ENCODE measurements at places on chromosomes 2 and 18.

- no peak for DNase-seq
These were observed 285.1 kb upstream of the SLC14A2 start for GRCh38 chr18:45330170-45330594.

DNA sequence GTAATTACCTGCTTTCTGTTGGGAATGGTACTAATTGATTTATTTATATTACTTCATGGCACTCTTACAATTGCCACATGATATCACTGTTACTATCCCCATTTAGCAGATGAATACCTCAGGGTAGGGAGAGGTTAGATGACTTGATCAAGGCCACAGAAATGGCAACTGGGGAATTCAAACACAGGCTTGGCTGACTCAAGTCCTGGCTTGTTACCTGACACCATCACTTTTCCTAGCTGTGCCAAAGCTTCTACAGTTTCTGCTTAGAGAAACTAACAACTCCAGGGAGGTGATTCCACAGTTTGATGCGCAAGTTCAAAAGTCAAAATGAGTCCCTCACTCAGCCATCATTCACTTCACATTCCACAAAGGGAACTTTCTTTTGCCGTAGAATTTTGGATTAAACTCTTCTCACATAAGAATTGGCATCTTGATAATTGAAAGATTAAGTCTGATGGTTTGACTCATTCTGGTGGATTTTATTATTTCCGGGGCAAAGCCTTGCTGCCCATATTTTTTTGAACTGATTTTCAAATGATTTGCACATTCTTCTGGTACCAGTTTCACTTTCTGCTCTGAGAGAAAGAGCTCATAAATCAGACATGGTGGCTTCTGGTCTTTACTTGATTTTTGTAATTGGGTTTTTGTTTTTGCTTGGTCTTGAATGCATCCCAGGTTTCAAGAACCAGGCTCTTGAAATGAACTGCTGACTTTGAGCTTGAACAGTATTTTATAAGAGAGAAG, 656.8 kb downstream of the BCL11A start:
- no peak for DNase-seq

GRCh38 chr18:49757513-49758262, 55.6 kb downstream of the ACAA2 start:
- DNase-seq: no peak

GRCh38 chr2:84132370-84132769, 326.7 kb downstream of the SUCLG1 start:
- no peak for DNase-seq

- no peak for DNase-seq
These were observed 127.6 kb downstream of the PHLPP1 start for GRCh38 chr18:62842898-62843297.

DNA sequence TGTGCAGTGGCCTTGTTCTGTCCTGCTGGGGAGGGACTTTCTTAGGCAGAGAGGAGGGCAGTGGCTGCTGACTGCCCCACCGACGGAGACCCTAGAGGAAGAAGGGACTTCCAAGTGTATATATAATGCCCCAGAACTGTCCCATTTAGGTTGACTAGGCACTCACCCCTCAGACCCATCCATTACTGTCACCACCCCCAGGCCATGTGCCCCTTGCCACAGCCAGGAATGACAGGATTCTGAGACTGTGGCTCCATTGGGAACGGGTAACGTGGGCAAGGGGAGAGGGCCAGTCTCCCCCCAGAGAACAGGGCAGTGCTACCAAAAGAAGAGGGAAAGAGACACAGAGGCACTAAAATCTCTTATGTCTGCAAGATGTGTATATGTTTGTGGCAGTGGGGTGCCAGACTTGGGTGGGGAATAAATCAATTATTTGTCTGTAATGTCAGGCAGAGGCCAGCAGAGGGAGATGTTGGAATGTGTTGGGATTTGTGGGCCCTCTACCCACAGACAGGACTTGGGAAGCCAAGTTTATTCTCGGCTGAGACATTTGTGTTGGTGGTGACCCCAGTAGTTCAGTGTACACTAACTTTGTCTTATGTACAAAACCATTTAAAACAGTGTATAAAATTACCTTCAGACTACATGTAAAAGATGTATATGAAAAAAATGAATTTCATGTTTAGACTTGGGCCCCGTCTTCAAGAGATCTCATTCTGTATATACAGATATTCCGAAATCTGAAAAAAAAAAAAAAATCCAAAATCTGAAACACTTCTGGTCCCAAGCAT, 24.0 kb upstream of the TMEM37 start:
- no peak for DNase-seq

- no peak for DNase-seq
These were observed 156.6 kb downstream of the DOK6 start for GRCh38 chr18:69557282-69557681.

DNA sequence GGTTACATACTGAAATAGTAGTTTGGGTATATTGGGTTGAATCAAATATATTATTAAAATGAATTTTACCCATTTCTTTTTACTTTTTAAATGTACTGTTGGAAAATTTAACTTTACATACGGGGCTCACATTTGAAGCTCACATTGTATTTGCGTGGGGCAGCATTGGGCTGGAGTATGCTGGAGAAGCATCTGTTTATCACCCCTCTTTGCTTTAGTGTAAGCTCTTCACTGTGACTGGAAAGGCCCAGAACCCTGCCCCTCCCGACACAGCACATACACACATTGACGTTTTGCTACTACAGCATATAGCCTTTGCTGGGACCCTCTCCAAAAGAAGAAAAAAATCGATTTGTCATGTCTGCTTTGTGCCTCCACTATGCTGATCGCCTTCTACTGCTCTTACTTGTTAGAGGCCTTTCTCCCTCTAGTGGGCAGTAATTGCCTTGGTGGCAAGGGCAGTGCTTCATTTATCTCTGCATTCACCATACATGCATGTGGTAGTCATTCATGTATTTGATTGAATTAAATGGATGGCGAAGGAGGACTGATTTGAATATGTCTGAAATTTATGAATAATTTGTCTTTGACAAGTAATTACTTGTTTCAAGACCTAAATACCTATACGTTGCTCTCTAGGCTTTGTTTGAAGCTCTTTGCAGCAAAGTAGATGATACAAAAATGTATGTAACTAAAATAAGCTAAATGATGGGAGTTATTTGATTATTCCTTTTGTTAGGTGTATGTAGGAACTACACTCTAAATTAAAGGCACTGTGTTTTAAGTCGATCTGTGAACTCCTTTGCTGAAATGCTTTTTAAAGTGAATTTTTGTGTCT, 37.4 kb downstream of the VAPA start:
- no peak for DNase-seq

- no peak for DNase-seq
These were observed 1354.6 kb upstream of the NRXN1 start for GRCh38 chr2:52386433-52387030.

- DNase-seq: no peak
These were observed 255.0 kb upstream of the EPAS1 start for GRCh38 chr2:46042207-46042637.

GRCh38 chr18:3547891-3548615, 98.1 kb downstream of the TGIF1 start:
- DNase-seq: no peak

- DNase-seq: no peak
These were observed 103.8 kb downstream of the GREB1L start for GRCh38 chr18:21345840-21346239.

GRCh38 chr2:134148843-134149472, 104.9 kb upstream of the MGAT5 start:
- no peak for DNase-seq

GRCh38 chr2:7165736-7166135, 248.5 kb downstream of the RNF144A start:
- DNase-seq: no peak

GRCh38 chr2:221527776-221528309, 44.3 kb downstream of the EPHA4 start:
- no peak for DNase-seq

DNA sequence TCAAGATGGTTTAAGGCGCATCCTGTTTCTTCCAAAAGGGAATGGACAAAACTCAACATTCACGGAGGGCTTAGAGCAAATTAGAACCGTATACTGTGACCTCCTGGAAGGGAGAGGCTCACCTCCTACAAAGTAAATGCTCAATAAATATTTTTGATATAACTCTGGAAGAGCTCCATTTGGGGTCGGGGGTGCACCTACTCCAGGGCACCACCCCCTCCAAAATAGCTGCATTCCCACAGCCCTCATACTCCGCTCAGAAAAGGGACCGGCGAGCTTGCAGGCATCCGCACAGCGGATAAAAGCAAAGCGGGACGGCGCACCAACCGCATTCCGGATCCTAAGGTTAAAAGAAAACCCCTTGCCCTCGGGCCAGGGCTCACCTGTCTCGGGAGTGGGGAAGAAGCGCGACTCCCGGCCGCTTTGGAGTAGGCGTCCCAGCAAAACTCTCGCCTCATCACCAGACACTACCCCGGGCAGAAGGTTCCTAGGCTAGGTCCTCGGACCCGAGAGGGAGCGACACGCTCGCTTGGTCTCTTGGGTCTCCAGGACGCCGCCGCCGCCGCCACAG, 378 bp downstream of the WDPCP start:
- no peak for DNase-seq

GRCh38 chr18:75070625-75071483, 138.1 kb downstream of the PTGR3 start:
- DNase-seq: peak; percentile 4

DNA sequence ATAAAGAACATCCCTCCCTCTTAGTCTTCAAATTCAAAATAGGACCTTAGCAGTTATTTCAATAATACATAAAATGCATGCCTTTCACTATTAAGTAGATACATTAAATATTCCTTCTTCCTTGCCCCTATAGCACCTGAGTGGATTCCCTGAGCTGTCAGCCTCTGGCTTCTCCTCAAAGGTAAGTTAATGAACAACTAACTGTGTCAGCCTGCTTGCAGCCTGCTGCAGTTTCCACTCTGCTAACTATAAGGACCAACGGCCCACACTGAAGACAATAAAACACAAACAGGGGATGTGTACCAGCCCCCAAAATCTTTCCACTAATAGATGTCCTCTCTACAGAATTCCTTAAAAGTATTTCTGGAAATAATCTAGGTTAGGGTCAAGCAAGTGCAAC, 5.0 kb downstream of the KCTD1 start:
- no peak for DNase-seq

- DNase-seq: no peak
These were observed 56.4 kb upstream of the VRK2 start for GRCh38 chr2:57990118-57990725.

DNA sequence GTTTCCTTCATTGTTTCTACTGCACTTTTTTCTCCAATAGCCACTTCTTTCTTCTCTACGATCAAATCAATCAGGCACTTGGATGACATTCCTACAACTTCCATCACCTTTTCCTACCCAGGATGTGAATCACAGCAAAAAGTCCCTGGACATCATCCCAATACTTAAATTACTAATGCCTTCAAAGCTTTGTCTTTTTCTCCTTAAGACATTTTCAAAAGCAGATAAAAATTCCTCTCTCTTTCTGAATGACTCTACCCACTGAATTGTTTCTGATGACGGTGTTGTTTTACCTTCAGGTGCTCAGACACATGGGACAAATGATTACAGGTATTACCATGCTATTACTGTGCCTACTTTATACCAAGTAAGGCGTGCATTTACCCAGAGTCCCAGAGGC, 500.9 kb downstream of the FBXO15 start:
- DNase-seq: no peak

- peak; percentile 9 for DNase-seq
These were observed 1.8 kb downstream of the MEMO1 start for GRCh38 chr2:32008805-32009515.

- DNase-seq: peak; percentile 37
These were observed 118.7 kb downstream of the EPB41L3 start for GRCh38 chr18:5424903-5425664.

GRCh38 chr2:102141970-102142828, at the start of gene IL1R1:
Gene IL1R1, plus strand, starts transcription at chr2:102142746. Its CDS starts 14,979 bp downstream, at chr2:102157725.
- no peak for DNase-seq

GRCh38 chr2:97707362-97708047, 5.9 kb upstream of the ZAP70 start:
- no peak for DNase-seq

- DNase-seq: no peak
These were observed 55.1 kb upstream of the TTC27 start for GRCh38 chr2:32572737-32573136.

- no peak for DNase-seq
These were observed 45.3 kb downstream of the POLE4 start for GRCh38 chr2:75003773-75004172.

DNA sequence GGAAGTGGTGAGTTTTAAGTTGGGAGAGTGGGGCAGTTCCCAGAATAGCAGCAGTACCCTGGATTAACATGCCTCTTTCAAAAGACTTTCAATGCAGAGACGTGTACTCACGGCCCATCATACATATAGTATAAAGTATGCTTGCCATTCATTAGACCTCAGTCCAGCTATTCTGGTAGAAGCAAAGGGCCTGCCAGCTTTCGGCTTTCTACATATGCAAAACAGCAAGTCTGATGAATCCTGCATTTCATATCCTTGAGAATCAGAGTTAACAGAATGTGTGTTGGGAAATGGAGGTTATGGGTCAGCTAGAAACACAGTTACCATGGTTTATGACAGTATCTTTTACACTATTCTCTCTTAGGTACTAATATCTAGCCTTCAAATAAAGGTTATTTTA, 27.5 kb downstream of the SATB2 start:
- DNase-seq: no peak

GRCh38 chr2:143068094-143068493, 61.1 kb upstream of the ARHGAP15 start:
- DNase-seq: peak; percentile 37

GRCh38 chr2:188410504-188411235, 119.0 kb downstream of the GULP1 start:
- DNase-seq: no peak

- DNase-seq: no peak
These were observed 53.9 kb upstream of the RAB27B start for GRCh38 chr18:54774423-54774822.

- no peak for DNase-seq
These were observed 4.7 kb downstream of the MAPRE3 start for GRCh38 chr2:26975102-26975501.

GRCh38 chr18:12038082-12038638, 55.5 kb upstream of the ANKRD62 start:
- DNase-seq: no peak

DNA sequence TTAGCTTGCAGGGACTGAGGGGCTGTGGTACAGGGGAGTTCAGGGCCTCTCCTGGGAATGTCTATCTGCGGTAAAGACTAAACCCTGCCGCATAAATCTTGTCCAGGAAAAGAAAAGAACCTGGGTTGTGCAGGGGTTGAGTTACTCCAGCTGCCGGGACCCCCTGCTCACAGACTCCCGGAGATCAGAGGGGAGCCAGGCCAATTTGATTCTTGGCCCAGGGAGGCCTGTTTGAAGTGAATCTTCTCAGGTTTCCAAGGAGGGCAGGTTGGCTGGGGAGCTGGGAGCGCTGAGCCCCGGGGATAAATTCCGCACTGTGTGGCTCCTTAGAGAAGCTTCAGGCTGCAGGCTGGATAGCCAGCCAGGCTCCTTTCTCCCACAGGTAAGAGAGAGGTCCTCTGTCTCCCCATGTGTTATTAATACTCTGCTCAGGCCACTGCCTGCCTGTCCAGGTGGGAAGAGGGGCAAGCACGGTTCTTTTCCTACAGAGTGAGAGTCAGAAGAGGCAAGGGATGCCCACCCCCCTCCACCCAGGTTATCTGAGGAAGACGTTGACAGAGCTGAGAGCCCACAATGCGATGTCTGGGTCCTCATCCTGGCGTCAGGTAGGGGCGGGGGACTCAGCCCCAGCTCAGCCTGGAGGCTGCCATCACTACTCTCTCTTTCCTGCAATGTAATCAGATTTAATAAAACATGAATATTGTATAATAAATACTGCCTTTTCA, 82.7 kb downstream of the LONRF2 start:
- DNase-seq: no peak

- no peak for DNase-seq
These were observed 3.0 kb downstream of the DHRS9 start for GRCh38 chr2:169072163-169072925.

- DNase-seq: no peak
These were observed 3.3 kb downstream of the TNP1 start for GRCh38 chr2:216856406-216857065.
